ENCODE measurements at places on chromosomes 7 and 10.

DNA sequence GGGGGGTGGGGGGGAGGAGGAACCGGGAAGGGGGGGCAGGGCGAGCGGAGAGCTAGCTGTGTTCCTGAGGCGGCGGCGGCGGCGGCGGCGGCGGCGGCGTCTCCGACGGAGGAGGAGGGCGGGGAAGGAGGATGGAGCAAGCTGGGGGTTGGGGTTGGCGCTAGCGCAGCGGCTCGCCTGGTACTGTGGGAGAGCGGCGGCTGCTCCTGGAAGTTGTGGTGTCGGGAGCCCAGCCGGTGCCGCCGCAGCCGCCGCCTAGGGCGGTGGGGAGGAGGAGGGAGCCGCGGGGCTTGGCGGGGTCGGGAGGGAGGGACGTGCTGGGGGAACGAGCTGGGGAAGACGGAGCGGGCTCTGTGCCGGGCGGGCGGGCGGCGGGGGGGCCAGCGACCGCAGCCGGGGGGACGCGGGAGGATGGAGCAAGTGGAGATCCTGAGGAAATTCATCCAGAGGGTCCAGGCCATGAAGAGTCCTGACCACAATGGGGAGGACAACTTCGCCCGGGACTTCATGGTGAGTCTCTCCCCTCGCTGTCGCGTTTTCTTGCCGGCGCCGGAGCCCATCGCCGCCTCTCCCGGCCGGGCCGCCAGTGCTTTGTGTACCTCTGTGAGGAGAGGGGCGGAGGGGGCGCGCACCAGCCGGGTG, at the start of gene PTPN12:
PTPN12 (plus strand) TSS at position 160 of the 642 bp plus-strand sequence; CDS start at position 412, 252 bp downstream.
- DNase-seq, result peak; percentile 8

DNA sequence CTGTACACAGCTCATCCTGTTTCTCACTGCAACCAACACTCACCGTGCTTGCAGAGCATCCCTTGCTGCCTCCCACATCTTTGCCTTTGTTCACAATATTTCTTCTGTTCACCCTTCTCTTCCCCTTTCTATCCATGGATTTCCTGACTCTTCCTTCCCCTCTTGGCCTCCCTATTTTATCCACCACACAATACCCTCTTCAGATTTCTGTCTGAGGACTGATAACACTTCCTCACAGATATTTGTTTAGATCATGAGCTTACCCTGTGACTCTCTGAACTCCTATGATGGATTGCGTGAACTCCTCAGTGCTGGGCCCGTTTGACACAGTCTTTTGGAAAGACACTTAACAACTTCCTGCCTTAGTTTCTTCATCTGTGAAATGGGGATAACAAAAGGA, 62.8 kb upstream of the GPR158 start:
- DNase-seq, result no peak

DNA sequence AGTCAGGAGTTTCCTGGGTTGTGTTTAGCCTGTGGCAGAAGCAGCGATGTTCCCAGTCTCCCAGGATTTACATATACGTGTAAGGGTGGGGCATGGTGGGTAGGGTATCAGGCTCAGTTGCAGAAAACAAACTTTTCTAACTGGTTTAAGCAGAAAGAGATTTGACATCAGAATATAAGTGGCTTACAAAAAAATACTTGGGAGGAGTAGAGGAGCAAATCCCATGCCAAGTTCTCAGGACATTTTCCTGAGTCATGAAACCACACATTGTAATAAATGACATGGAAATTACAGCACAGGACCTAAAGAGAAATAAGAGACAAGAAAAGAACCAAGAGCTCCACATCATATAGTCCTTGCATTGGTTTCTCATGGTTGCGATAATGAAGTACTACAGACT, 26.2 kb upstream of the FRMD4A start:
- no peak for DNase-seq

DNA sequence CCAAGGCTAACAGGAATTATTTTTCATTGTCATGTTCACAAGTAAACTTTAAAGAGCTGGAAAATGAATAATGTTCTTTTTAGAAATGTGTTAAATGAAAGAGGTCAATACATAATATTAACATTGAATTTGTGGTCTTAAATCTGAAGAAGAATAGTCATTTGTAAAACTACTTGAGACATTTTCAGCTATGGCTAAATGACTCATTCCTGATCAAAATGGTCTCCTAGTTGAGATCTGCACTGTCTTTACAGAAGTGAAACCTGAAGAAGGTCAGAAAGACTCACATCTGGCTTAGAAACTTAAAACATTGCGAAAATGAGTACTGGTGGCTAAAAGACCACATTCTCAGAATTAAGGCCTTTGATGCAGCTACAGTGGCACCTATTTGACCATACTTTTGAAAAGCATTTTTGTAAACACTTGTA, 5.9 kb downstream of the PIK3CG start:
- DNase-seq, result no peak

All from activated T-helper 1 cell treated with anti-CD3 and anti-CD28 coated beads, Interleukin-2, amount 50 U/mL, for 16 hours (primary cell).